Pons (tissue), 1 donor: ENCODE measurements at places on chromosomes 13 and 19.

- DNase-seq: no peak
Measured at GRCh38 chr19:48417421-48417820, 24.0 kb downstream of the GRIN2D start.

GRCh38 chr19:15583346-15583745 is 31.7 kb upstream of the CYP4F8 start:
- DNase-seq: no peak

- no peak for DNase-seq
Measured at GRCh38 chr19:41928754-41929535, 696 bp upstream of the ERFL start.

DNA sequence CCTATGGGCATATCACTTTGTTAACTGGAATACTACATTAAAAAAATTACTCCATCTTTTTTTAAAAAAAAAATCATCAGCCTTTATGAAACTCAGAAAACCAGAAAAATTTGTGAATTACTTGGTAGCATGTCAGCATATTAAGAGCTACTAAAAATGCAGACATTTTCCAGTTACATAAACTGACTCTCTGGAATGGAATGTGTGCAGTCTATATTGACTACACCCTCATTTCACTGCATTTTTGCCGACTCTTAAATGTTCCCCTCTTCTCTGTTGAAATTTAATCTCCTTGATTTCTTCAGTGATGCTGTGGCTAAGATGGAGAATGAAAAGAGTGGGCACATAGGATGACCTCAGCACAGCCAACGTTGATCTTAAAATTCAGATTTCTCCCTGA is 393.8 kb downstream of the ITGBL1 start:
- DNase-seq: no peak

- no peak for DNase-seq
Measured at GRCh38 chr19:19407633-19407930, 2.1 kb downstream of the GATAD2A start.

GRCh38 chr19:10979951-10980381 is 19.1 kb downstream of the SMARCA4 start:
- DNase-seq: peak; percentile 38

DNA sequence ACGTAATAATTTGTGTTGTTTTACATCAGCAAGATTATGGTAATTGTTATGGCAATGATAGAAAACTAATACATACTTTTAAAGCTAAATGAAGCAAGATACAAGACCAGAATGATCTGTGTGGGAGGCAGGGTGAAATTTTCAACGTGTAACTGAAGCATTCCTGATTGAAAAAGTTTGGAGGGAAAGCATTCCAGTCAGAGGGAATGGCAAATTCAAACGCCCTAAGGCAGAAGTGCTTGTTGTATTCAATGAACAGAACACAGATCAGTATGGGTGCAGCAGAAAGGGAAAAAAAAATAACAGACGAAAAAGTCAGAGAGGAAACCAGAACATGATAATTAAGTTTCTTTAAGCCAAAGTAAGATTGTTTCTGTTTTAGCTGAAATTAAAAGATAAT is 928.5 kb upstream of the SLITRK1 start:
- DNase-seq: no peak

DNA sequence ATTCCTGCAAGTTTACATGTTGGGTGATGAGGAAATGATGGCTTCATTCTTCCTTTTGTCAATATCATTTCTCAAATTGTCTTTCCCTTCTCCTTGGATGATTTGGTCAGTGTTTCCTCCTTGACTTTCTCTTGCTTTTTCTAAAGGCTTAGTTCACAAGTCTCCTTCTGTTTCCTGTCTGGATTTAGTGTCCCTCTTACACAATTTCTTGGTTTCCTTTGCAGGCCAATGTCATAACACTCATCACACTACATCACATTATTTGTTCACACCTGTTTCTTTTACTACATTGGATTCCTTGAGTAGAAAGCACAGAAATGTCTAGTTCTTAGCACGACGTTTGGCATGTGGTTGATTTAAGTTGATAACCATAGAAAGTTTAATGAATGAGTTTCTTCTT is 490.7 kb downstream of the TDRD3 start:
- DNase-seq: no peak

DNA sequence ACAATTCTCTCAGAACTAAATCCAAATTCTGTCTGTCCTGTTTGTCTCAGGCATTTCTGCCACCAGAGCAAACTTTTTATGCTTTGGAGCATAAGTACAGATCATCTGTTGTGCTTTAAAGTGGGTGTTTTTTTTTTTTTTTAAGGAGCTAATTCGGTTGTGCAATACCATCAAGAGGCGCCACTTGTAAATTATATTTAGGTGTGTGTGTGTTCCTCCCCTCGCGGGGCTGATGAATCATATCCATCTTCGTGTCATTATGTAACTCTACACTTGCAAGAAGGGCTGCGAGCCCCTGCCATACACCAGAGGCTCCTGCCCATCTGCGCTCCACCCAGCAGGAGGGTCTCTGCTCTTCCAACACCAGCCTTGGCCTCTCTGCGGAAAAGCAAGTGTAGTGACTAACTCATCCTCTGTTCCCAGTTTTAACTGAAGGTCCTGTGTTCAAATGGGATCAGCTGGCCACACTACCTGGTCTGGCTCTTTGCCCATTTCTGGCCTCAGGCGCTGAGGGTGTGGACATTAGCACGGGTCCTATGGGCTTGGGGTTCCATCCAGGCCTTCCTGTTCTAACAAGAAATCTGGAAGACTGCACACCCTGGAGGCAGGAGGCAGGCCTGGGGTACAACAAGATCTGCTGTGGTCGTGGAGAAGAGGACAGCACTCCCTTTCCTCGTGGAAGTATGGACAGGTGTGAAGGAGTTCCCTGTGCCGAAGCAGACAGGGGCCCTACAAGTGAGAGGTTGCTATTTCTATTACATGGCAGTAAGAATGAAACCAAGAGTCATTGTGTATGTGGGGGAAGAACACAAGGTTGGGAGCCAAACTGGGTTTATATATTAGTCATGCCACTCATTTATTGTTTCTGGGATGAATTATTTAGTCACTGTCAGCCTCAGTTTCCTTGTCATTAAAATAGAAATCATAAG is 96.1 kb upstream of the MBNL2 start:
- DNase-seq: no peak

DNA sequence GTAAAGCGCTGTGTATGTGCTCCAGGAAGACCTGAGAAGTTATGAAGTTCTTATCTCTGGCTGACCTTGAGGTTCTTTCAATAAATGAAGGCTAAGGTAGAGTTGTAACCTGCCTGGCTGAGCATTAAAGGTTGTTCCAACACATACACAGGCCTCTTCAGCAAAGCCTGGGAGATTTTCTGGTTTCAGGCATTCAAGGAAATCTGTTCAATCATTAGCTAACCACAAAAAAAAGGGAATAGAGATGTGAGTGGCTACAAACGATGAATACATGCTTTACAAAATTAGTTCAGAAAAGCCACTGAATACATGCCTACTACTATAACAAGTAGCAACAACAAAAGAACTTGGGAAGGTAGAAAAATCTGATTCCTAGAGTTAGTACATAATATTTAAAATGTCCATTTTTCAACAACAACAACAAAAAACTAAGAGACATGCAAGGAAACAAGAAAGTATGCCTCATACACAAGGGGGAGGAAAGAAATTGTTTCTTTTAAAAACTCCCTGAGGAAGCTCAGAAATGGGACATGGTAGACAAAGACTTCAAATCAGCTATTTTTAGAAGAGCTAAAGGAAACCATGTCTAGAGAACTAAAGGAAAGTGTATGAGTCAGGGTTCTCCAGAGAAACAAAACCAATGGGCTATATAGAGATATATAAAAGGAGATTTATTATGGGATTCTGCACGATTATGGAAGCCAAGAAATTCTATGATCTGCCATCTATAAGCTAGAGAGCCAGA is 191.5 kb upstream of the IPO5 start:
- no peak for DNase-seq

DNA sequence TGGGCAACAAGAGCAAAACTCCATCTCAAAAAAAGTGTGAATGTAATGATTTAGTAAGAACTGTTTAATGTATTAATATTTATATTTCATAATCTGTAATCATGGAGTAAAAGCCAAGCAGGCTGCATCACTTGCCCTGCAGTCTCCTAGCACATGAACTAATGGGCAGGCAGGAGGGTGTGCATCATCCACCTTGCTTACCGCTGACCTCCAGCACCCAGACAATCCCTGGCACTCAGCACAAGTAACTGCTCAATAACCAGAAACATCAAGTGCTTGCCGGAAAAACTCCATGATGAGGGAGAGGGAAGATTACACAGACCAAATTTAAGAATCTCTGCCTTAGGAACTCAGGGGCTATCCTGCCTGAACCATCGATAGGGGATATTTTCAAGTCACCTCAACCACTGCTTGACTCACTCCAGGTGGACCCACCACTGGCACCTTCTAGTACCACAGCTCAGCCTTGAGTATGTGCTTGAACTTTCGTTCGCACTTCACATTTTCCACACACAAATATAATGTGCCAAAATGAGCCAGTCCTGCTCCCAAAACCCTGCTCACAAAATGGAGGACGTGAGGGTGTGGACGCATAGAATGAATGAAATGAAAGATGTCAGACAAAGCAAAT is 18.6 kb downstream of the BRD4 start:
- no peak for DNase-seq

GRCh38 chr19:2321565-2322283 is 6.7 kb downstream of the LSM7 start:
- DNase-seq: no peak

- no peak for DNase-seq
Measured at GRCh38 chr19:3013263-3013725, 15.8 kb downstream of the TLE2 start.
